Left kidney (tissue), 8 donors: ENCODE measurements at places on chromosomes 1 and 21.

GRCh38 chr1:246588159-246588721, 22.0 kb downstream of the CNST start:
- no peak for DNase-seq

DNA sequence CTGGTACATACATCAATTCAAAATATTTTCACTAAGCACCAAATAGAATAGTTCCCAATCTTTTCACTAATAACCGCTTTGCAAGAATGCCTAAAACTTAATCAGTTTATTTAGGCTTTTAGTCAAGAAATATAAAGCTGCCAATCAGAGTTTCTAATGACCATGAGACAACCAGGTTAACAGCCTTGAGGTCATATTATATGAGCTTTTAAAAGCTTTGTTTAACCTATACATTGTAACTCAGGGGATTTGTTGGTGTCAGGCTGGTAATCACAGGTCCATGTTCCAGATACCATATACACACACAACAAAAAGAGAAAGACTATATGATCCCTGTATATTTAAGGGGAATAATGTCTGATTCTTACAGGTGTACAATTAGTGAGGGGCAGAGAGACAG, 246.2 kb upstream of the ADGRL2 start:
- no peak for DNase-seq

DNA sequence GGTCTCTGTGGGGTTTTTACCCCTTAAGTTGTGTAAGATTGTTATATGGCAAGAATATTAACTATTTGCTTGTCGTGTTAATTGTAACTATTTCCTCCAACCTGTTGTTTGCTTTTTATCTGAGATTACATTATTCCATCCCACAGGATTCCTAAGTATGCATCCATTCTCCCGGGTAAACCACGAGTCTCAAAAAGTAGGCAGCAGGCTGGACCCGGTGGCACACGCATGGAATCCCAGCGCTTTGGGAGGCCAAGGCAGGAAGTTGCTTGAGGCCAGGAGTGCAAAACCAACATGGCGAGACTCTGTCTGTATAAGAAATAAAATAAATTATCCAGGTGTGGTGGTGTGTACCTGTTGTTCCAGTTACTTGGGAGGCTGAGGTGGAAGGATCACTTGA, 12.6 kb upstream of the RSPO1 start:
- DNase-seq: no peak

GRCh38 chr1:8633741-8634501, 183.5 kb downstream of the RERE start:
- DNase-seq: no peak

GRCh38 chr1:116804736-116805135, 50.5 kb downstream of the CD2 start:
- DNase-seq: no peak

- DNase-seq: no peak
Measured at GRCh38 chr1:110472546-110472945, 21.6 kb downstream of the PROK1 start.

DNA sequence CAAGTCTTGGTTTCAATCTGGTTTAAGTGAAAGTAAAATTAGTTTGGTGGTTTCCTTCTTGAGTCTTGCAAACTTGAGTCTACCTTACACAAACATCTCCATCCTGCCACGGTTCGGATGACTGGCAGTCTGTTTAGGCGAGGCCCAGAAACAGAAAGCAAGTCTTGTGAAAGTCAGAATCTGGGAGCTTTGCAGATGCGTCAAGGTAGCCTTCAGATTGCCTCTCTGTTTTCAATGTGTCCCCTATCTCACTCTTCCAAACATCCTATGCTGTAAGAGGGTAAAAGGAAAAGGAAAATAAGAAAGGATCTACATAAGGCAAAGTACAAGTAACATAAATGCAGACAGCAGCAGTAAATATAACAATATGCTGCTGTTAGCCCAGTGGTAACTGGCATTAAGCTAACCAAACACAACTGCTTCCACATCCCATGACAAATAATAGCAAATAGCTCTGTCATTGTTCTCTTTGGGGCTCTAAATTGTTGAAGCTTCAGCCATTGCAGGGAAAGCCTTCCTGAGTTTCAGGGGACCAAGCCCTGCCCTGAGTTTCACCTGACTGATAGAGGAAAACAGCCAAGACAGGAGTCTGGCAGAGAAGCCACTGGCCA, 26.2 kb upstream of the C1orf105 start:
- no peak for DNase-seq

- DNase-seq: no peak
Measured at GRCh38 chr1:230899841-230900251, 31.5 kb upstream of the C1orf198 start.

- DNase-seq: no peak
Measured at GRCh38 chr1:98887507-98887906, 117.2 kb downstream of the PLPPR5 start.

GRCh38 chr1:237431448-237431847, 389.5 kb downstream of the RYR2 start:
- no peak for DNase-seq

DNA sequence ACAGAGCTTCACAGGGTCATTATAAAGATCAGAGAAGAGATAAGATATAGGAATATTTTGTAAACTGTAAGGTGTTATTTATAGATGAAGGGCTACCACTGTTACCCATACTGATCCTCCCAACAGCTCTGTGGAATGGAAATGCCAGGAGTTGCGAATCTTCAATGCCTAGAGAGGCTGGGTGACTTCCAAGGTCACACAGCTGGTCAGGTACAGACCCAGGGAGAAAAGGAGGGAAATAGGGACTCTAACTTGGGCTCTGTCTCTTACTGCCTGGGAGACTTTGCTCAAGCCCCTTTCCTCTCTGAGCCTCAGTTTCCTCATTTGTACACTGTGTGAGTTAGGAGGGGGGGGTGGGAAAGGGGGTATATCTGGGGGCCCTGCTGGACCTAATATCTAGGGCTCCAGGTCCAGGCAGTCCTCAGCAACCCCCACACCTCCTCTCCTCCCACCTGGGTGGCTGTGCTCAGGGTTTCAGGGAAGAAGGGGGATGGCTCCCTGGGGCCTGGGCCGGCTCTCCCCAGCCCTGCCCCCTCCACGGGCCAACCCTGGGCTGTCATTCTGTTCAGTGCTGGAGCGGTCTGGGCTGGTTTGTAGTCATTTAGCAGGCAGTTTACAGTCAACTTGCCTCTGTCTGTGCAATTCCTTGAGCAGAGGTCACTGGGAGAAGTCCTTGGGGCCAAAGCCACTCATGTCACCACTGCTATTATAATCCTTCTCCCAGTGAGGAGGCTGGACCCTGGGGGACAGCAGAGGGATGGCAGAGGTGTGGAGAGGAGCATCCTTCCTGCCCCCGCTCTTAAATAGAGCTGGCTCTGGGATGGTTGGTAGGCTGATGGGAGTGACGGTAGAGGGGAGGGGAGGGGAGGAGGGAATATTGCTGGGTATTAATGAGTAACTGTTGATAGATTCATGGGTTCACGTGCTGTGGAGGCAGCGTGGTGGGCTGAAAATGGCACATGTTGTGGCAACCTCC, 1.7 kb downstream of the BSND start:
- DNase-seq: no peak

- DNase-seq: no peak
Measured at GRCh38 chr1:176566004-176566975, 103.3 kb downstream of the PAPPA2 start.

DNA sequence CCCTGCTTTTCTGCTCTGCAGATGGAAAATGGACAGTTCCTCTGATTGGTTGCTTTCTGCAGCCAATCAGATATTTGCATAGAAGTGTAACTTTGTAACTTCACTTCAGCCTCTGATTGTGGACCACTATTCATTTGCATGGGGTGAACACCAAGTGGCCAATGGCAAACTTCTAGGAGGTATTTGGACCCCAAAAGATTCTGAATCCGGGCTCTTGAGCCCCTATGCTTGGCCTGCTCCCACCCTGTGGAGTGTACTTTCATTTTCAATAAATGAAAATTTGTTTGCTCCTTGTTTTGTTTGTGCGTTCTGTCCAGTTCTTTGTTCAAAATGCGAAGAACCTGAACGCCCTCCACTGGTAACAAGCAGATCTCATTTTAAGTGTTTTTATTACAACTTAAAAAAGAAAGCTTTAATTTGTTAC, 6.4 kb upstream of the GSTM4 start:
- DNase-seq: no peak

- DNase-seq: no peak
Measured at GRCh38 chr1:116768416-116769103, 14.3 kb downstream of the CD2 start.

DNA sequence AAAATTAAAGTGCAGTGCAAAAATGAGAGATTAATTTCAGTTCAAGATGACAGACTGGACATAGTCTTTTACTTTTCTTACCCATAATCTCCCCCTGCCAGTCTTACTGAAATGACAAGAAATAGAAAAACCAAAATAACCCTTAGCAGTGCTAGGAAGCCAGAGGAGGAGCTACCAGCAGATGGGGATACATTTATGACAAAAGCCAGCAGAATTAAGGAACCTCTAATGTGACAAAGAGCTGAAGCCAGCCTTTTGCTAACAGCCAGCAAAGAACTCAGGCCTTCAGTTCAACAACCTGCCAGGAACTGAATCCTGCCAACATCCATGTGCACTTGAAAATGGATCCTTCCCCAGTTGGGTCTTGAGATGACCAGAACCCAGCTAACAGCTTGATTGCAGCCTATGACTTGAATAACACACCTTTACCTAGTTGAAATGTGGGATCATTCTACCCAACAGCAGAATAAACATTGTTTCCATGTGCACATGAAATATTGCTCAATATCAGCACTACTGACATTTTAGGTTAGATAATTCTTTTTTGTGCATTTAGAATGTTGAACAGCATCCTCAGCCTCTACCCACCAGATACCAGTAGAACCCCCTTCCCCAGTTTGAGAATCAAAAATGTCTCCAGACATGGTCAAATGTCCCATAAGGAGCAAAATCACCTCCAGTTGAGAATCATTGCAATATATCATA, 7.9 kb upstream of the TRAF5 start:
- DNase-seq: no peak

- DNase-seq: no peak
Measured at GRCh38 chr1:205171369-205171768, 40.1 kb downstream of the DSTYK start.

GRCh38 chr21:17200250-17200649, 312.6 kb upstream of the CXADR start:
- no peak for DNase-seq

DNA sequence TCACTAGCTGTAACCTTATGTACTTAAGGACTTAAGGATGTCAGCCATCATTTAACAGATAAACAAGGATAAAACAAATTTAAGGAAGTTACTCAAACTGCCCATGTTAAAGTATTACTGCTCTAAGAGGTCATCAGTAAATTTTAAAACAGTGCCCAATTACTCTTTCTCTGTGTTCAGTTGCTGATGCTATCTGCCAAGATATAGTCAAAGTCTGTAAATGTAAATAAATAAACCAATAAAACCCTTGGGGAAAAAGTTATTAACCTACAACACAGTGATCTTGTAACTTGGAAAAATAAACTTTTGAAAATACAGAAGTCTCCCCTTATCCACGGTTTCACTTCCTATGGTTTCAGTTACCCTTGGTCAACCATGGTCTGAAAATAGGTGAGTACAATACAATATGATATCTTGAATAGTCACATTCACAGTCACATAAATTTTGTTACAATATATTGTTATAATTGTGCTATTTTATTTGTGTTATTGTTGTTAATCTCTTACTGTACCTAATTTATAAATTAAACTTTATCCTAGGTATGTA, 501.8 kb downstream of the LMO4 start:
- no peak for DNase-seq

DNA sequence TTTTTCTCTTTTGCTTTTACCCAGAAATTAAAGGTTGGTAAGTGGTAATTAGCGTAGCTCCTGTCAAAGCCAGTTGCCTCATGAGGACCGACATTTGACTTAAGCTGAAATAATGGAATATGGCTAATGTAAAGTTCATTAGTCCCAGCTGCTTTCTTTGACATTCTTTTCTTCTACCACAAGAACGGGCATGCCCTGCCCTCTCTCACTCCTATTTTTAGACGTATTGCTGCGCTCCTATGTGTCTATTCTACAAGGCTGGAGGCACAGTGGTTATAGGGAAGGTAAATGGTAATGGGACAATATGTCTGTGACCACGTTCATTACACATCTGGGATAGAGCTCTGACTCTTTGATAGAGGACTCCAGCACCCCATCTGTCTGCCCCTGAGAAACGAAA, 6.8 kb downstream of the CORT start:
- DNase-seq: no peak

DNA sequence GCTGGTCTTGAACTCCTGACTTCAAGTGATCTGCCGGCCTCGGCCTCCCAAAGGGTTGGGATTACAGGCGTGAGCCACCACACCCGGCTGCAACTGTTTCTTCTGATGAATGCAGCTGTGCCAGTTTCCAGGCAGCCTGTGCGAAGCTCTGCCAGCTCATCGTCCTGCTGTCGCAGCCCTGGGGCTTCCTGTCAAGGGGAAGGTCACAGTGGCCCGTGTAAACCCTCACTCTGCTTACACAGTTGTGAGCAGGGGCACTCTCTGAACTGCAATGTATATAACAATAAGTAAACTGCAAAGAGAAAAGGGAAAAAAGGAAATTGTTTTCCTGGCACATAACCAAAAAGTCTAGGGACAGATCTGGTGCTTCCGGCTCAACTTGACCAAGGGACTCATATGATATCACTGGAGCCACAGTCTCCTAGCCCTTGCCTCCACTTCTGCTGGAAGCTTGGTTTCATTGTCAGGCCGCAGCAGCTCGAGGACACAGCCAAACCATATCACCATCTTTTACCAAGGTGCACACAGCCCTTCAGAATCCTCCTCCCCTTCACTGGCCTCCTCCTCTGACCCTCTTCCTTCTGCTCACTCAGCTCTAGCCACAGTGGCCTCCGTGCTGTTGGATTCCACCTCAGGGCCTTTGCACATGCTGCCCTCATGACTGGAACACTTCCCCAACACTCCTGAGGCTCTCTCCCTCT, 22.8 kb upstream of the LBR start:
- no peak for DNase-seq

DNA sequence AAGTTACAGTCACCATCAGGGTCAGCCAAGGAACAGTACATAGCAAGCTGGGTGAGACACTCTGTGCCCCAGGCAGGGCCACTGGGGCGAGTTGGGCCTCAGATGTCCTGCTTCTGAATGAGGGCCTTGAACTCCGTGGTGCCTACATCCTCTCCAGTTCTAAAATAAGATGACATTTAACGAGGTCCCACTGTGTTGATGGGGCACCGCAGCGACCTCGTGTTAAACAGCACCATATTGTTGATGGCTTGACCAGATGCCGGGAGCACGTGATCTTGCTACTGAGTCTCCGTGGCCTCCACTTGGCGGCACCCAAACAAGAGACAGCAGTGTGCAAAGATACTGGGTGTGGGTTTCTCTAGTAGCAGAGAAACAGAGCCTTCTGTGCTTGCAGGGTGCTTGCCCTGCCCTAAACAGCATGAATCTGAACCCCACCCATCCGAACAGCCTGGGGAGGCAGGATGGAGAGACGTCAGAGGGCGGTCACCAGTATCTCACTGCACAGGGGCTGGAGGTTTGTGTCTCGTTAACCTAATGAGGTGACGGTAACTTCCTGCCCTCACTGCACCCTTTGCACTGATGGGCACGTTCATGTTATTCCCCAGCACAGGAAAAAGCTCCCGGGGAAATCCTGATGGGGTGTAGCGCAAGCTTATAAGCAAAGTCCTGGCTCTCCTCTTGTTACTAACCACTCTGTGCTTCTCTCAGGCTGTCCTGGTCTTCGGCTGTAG, 324.4 kb downstream of the AJAP1 start:
- DNase-seq: no peak
